ENCODE measurements at places on chromosomes 1 and 21.

DNA sequence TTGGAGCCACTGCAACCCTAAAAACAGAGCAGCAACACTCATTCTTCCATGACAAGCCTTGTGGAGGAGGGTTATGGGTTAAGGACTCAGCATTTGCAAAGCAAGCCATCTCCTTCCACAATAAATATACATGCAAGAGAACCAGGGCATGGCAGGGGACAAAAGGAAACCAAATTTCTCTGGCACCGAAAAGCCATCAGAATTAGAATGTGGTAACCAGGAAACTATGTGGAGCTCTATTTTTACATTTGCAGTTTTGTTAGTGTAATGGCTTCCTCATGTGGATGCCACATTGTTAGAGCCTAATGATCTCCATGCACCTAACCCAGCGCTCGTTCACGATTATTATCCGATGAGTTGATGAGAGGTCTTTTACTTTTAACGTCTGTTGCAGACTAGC is 91.7 kb downstream of the NAV1 start:
- no peak for DNase-seq

DNA sequence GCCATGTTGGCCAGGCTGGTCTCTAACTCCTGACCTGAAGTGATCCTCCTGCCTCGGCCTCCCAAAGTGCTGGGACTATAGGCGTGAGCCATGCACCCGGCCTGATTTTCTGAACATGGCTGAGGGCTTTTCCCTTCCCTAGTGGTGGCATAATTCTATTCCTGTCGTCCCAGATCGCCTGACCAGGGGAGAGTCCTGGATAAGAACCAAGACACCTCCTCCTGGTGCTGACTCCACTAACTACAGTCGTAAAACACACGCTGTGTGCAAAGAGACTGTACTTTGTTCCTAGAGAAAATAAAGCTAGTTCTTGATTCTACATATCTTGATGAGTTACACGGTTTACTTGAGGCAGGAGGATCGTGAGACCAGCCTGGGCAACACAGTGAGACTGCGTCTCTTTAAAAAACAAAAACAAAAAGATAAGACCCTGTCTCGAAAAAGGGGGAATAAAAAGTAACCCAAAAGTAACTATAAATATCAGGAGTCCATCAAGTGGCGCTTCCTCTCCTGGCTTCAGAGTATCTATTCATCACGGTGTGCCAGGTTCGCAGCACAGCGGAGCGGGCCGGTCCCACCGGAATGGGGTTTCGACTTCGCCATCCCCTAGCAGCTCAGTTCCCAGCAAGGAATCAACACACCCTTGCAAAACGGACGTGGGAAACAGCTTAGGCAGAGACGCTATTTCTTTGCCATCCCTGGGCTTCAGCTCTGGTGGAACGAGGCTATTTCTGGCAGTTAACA is 973 bp downstream of the SDF4 start:
- peak; percentile 32 for DNase-seq

GRCh38 chr1:34787461-34788420 is 5.1 kb upstream of the GJA4 start:
- DNase-seq, result no peak

DNA sequence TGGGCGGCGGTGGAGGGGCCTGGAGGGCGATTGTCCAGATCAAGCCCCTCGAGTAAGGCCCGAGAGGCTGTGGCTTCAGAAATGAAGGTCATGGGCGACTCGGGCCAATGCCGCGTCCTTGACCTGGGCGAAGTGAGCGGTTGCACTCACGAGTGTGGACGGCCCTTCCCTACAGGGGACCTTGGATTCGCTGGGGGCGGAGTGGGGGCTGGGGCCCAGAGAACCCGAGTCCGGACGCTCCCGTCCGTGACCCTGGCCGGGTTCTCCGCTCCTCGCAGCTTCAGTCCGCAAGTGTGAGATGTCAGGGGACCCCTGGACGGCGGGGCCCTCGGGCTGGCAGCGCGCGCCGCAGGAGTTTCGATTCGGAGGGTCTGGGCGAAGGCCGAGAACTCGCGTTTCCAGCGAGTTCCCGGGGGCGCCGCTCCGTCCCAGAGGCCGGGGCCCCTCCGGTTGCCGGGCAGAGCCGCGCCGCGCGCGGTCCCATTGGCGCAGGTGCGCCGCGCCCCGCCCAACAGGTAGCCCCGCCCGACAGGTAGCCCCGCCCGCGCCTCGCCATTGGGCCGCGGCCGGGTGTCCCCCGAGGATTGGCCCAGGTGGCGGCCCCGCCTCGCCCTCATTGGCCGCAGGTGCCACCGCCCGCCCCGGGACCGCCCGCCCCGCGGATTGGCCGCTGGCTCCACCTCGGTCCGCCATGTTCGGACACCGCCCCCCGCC is at the start of gene PRKCZ:
Gene PRKCZ (plus strand): TSS at position 694 of the 714 bp plus-strand sequence. CDS start 220 bp downstream, outside the sequence.
- no peak for DNase-seq

- no peak for DNase-seq
These were observed 259.1 kb downstream of the DSCAM start for GRCh38 chr21:40587736-40588346.

All from skeletal muscle cell (primary cell).